ENCODE measurements at places on chromosomes 6 and 20.

DNA sequence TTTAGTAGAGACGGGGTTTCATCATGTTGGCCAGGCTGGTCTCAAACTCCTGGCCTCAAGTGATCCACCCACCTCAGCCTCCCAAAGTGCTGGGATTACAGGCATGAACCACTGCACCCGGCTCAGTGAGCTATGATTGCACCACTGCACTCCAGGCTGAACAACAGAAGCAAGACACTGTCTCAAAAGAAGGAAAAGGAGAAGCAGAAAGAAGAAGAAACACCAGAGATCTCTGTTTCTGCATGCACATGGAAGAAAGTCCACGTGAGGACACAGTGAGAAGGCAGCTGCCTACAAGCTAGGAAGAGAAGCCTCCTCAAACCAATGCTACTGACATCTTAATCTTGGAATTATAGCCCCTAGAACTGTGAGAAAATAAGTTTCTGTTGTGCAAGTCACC is 16.0 kb downstream of the ECT2L start:
- DNase-seq, result no peak

DNA sequence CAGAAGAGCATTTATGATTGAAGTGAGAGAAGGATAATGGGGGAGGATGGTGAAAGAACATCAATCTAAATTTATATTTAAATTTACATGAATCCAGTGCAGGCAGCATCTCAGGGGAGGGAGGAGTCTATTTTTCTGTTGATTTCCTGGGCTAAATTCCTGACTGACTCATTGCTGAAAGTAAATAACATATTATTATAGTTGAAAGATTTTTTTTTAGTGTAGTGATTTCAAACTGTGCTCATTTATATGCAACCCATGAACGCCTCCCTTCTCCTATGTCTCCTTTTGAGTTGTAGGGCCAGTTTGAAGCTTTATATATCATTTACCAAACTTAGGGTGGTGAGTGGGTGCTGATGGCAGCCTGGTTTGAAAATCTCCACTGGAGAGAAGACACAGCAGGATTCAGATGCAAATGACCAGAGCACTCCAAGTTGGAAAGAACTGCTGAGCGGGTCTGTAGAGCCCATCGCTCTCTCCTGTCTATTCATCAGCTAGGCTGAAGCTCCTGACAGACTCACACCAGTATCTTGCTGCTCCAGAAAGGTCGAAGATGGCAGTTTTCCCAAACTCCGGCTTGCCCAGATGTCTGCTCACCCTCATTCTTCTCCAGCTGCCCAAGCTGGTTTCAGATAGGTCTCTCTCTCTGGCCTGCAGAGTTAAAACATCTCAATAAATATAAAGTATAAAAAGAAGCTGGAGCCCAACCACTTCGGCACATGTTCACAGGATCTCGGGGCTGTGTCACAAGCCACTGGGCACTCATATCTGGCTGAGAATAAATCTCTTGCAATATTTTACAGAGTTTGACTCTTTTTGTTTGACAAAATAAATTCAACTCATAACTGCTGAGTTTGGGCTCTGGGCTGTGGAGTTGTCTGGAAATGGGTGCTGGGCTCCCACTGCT is 18.3 kb downstream of the BTN2A1 start:
- no peak for DNase-seq

GRCh38 chr6:89084954-89085353 is 4.4 kb downstream of the PNRC1 start:
- DNase-seq, result no peak

DNA sequence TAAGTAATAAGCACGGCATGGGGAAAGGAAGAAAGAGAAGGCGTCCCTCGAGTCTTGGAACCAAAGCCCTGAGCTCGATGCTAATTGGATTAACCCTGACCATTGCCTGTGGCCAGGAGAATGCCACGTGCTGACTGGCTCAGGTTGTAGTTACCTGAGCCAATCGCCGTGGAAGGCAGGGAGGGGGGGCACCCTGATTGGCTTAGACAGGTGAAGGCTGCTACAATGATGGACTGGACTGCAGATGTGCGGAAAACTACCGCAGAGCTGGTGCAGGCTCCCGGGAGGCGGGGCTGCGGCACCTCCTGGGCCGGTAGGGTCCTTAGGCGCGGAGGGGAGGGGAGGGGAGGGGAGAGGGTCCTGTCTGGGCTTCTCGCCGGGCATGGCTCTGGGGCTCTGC is 121.3 kb downstream of the TFAP2C start:
- DNase-seq, result no peak

GRCh38 chr20:33650753-33651561 is 11.2 kb upstream of the C20orf144 start:
- DNase-seq, result no peak

- no peak for DNase-seq
These were observed 13.1 kb downstream of the METTL24 start for GRCh38 chr6:110345025-110345424.

DNA sequence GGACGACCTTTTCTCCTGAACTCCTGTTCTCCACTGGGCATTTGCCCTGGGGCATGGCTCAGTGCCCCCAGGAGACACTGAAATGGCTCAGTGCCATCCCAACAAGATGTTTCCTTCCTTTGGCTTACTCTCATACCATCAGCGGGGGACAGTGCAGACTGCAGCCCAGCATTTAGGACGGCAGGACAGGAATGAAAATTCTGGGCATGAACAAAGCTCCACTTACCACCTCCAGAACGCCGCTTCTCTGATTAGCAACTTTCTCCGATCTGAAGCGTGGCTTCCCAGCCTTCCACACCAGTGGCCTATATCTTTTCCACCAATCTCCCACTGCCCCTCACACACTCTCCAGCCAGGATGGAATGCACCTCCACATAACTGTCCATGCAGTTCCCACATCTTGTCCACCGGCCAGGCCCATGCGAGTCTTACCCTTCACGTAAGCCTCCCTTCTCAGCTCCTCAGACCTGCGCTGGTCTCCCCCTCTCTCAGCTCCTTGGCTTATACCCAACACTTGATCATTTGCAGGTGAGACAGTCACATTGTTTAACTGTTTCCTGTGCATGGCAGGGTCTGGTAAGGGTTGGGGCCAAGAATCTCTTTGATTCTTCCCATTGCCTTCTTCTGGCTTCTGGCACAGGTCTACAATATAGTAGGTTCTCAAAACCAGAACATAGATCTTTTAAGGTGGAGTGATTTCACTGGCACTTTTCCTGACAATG is 114.5 kb downstream of the FYN start:
- DNase-seq, result no peak

- DNase-seq, result no peak
These were observed 151.0 kb downstream of the CLIC5 start for GRCh38 chr6:45864651-45865050.

- DNase-seq, result no peak
These were observed 40.2 kb upstream of the CD83 start for GRCh38 chr6:14077193-14077867.

DNA sequence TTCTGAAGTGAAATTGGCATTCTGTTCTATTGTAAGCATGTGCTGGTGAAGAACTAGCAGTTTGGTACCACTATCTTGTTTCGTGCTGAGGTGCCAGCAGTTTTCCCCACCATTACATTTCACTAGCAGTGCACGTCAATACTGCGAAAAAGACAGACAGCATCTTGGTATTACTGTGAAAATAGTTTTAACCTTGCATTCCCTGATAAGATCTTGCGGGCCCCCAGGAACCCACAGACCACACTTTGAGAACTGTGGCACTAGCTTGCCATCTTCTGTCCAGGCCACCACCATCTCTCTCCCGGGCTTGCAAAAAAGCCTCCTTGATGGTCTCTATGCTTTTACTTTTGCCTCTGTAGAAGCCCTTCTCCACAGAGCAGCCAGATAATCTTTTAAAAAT is 185.7 kb downstream of the BACH2 start:
- peak; percentile 32 for DNase-seq

- DNase-seq, result no peak
These were observed 30.0 kb downstream of the CDKAL1 start for GRCh38 chr6:20564269-20564668.

DNA sequence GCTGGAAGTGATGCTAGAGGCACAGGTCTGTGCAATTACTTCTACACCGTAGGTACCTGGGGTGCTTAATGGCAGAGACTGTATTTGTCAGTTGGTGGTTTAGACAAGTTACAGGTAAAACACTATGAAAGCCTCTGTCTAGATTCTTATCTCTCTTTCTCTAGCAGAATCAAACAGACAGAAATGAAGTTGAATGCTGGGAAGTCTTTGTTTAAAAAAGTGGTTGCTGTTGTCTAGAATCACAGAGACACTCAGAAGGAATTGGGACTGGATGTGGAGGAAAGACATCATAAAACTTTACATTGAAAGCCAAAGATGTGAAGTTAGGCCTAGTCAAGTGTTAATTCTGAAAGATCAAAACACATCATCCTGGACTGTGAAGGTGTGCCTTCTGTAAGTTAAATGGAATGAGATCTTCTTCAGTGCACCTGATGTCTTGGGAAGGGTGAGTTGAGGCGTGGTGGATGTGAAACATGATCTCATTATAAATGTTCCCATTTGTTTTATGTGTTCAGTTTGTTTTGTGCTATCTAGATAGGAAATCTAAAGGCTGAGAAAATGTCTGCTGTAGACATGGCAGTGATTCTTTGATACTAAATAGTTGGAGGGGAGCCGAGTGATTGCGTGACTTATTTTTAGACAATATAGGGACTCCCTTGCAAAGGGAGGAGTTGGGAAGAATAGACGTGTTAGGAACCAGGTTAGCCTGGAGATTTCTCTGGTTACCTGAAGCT is 290.2 kb downstream of the SOX4 start:
- DNase-seq, result no peak

GRCh38 chr20:21361266-21361665 is 36.1 kb downstream of the NKX2-4 start:
- no peak for DNase-seq

DNA sequence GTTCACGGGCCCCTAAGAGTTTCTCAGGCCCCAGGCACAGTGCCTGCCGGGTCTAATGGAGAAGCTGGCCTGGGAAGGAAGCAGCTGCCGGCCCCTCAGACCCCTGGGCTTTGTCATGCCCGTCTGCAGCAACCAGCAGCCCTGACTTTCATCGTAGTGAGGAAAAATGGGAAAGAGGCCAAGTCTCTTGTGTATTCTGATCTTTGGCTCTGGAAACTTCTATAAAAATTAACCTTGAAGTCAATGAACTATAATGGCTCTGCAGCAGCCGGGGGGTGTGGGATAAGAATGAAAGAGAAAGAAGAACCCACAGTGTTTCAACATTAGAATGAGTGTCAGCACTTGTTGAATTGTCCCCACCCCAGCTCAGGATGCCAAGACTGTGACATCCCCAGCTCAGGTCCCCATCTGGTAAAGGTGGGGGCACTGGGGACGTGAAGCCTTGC is 12.9 kb downstream of the TGM2 start:
- no peak for DNase-seq

- no peak for DNase-seq
These were observed 23.2 kb upstream of the FAM50B start for GRCh38 chr6:3825851-3826581.

GRCh38 chr6:26329763-26330511 is 35.1 kb upstream of the BTN3A2 start:
- DNase-seq, result no peak

- no peak for DNase-seq
These were observed 399.4 kb downstream of the CD83 start for GRCh38 chr6:14516956-14517355.

- DNase-seq, result no peak
These were observed 32.9 kb upstream of the ID1 start for GRCh38 chr20:31572042-31572700.

DNA sequence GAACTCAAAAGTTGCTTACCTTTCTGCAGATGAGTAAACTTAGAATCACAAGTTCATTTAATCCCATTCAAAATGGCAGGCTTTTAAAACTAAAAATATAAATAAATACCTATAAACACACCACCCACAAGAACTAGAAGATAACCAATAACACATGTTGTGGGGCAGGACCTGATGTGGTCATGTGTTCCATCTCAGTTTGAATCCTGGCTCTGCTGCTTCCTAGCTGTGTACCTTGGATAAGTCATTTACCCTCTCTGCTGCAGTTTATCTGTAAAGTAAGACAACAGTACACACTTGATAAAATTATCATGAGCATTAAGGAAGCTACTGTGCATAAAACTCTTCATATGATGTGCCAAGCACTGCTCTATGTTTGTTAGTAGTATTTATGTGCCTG is 22.0 kb downstream of the TRIM27 start:
- no peak for DNase-seq

GRCh38 chr20:32612351-32613191 is 27.4 kb upstream of the NOL4L start:
- no peak for DNase-seq

GRCh38 chr6:5326022-5326641 is 64.8 kb downstream of the FARS2 start:
- no peak for DNase-seq

DNA sequence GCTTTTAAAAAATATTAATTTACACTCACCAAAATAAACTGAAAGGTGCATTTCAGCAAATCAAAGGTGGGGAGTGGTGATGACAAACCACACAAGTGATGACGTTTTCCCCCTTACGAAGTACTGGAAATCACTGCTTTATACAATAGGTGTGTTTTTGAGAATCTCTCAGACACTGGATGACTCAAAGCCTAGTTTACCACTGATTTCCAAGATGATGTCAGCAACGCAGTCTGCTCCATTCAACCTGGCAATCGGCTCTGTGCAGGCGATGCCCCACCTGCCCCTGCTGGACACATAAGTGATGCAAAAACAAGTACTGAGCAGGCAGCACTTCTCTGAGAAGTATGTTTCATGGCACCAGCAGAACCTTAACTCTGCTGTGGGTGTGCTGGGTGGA is 114.4 kb downstream of the SOD2 start:
- no peak for DNase-seq

- DNase-seq, result no peak
These were observed 1.9 kb downstream of the EIF2S2 start for GRCh38 chr20:34110025-34110744.

DNA sequence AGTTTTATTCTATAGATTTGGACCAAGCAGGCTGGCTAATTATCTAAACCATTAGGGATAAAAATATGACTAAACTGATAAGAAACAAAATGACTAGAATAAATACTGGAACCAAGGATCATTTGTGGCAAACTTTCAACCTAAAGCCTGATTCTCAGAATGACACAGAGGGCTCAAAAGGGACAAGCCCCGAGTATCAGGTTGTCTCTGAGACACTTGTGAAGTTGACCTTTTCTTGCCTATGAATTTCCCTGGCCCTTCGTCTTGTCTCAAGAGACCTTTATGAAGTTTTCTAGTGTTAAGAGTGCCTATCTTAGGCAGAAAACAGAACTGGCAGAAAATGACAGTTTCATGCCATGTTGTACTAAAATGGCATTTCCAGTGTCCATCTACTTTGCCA is 68.3 kb downstream of the IMPG1 start:
- no peak for DNase-seq

- DNase-seq, result no peak
These were observed 650.6 kb upstream of the ARID1B start for GRCh38 chr6:156126535-156126934.

GRCh38 chr6:7668936-7669335 is 57.0 kb upstream of the BMP6 start:
- DNase-seq, result no peak

DNA sequence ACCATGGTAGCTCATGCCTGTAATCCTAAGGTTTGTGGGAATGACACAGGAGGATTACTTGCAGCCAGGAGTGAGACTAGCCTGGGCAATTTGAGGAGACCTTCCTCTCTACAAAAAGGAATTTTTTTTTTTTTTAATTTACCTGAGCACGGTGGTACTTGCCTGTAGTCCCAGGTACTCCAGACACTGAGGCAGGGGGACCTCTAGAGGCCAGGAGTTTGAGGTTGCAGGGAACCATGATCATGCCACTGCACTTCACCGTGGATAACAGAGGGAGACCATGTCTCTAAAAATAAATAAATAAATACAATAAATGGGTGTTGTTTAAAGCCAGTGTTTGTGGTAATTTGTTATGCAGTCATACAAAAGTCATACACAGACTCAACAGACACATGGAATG is 2.4 kb upstream of the HLA-F start:
- no peak for DNase-seq

Measured in stimulated activated CD4-positive, alpha-beta T cell treated with anti-CD3 and anti-CD28 coated beads, TNF-alpha, amount 100 ng/mL, for 48 hours (primary cell).